ENCODE measurements at places on chromosomes 2 and 18.

GRCh38 chr2:218218268-218219185 is 1.5 kb downstream of the ARPC2 start:
- no peak for DNase-seq

DNA sequence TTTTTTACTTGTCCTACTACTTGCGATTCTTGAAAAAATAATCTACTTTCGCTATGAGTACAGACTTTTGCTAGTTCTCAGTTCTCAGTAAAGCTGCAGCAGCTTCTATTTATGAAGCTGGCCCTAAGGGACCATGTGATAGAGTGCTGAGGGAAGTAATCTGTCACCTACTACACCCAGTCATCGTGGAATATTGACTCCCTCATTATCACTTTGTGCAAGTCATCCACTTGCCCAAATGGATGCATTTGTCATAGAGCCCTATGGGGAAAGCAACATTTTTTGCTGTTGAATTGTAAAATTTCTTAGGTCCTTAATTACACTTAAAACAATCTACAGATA is 1919.8 kb downstream of the SUCLG1 start:
- no peak for DNase-seq

GRCh38 chr2:189599245-189599644 is 18.7 kb upstream of the SLC40A1 start:
- DNase-seq: no peak

GRCh38 chr2:30185178-30185577 is 38.4 kb downstream of the YPEL5 start:
- DNase-seq: peak; percentile 82

GRCh38 chr2:166373105-166373504 is 2.6 kb downstream of the SCN9A start:
- no peak for DNase-seq

DNA sequence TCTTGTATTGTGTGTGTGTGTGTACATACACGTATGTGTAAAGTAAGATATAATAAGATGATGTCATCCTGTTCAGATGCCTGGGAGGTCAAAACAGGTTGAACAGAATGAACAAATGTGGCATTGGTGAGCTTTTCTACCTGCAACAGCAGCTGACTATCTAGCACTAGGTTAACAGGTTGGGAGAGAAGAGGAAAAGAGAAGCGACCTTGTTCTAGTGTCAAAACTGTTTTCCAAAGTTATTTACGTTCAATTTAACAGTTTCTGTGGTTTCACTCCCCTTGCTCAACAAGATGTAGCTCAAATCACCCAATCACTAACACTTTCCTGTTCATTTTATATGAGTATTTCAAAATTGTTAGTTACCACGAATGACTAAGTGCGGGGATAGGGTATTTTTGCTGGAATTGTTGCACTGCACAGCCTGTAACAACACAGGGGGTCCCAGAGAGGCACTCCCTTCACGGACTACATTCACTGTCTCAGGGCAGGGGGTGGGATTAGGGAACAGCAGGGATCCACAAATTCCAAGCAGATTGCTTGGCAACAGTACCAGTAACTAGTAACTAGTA is 67.5 kb upstream of the DTNB start:
- peak; percentile 6 for DNase-seq

DNA sequence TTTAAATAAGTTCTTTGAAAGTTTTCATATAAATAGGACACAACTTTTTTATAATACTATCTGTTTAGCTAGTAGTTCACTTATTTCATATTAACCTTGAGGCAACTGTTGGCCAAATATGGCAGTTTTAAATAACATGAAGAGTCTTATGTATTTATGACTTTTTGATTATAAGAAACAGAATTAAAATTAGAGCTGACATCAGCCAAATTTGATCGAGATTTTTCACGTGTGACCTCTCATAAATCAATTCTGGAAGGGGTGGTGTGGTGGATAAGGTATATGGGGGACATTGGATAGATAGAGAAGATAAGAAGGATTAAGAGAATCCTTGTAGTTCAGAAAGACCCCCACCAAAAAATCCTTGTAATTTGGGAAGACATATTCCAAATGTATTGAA is 776.6 kb downstream of the LRRTM4 start:
- DNase-seq: no peak

GRCh38 chr2:122758967-122759366 is 1003.5 kb downstream of the TSN start:
- DNase-seq: no peak

DNA sequence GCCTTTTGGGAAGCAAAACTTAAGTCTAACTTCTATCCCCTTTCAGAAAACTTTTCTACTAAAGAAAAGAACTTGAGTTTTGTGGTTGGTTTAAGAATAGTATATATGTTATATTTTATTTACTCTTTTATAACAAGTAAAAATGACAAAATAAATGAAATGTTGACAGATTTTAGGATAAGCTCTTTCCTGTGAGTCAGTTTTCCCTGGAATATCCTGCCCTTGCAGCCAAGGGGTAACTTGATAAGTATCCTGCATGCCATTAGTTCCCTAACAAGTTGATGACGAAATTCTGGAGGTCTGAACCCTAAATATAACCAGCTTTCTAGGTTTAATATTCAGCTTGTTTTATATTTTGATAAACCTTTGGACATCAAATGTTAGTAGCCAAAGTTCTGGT is 7.3 kb upstream of the HTR2B start:
- peak; percentile 57 for DNase-seq

GRCh38 chr2:197054437-197054836 is 127.9 kb upstream of the PGAP1 start:
- peak; percentile 5 for DNase-seq

GRCh38 chr2:163849756-163850435 is 114.1 kb upstream of the FIGN start:
- no peak for DNase-seq

- DNase-seq: peak; percentile 89
Measured at GRCh38 chr2:137178951-137179377, 413.6 kb downstream of the THSD7B start.

DNA sequence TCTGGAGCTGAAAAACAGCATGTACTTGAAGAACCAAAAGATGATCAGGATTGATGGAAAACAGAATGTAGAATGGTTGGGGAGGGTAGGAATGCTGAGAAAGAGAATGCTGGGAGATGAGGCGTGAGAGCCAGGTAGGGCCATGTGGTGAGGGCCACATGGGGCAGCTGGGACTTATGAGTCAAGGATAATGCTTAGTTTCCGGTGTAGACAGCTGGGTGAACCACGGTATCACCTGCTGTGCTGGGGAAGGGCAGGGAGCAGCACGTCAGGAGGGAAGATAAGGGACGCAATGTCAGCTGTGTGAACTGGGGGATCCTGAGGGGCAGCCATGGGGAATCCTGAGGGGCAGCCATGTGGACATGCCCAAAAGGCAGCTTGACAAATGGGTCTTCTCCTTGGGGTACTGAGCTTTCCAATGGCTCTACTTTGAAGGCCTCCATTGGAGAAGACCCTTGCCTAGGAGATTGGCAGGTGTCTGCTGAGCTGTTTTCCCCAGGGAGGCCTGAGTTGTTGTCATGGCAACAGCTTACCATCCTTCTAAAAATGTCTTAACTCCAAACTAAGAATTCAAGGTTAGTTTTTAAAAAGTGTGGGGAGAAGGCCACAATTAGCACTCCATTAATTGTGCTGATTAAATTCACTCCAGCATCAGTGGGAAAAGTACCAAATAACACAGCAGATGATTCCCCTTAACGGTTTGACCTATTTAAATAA is 51.1 kb downstream of the MTHFD2 start:
- DNase-seq: no peak

- no peak for DNase-seq
Measured at GRCh38 chr2:132583666-132584360, 86.2 kb downstream of the LYPD1 start.

GRCh38 chr2:217975626-217976025 is 27.2 kb downstream of the TNS1 start:
- DNase-seq: no peak

DNA sequence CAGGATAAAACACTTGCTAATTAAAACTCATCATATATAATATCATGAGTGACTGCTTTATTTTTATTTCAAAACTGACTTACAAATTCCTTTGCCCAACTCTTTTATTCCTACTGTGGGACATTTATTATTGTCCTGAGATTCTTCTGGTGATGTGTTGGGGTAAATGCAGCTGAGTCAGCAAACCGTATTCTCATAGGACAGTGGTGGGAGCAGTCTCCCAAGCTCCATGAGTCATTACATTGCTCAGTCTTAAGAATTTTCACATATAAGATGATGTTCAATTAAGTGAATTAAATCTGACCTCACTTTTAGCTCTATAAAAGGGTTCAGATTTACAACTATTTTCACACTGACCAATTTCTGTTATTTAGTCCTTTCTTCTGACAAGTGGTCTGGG is 1530.7 kb downstream of the LRP1B start:
- DNase-seq: peak; percentile 93

GRCh38 chr18:77042583-77042982 is 90.0 kb downstream of the MBP start:
- no peak for DNase-seq

DNA sequence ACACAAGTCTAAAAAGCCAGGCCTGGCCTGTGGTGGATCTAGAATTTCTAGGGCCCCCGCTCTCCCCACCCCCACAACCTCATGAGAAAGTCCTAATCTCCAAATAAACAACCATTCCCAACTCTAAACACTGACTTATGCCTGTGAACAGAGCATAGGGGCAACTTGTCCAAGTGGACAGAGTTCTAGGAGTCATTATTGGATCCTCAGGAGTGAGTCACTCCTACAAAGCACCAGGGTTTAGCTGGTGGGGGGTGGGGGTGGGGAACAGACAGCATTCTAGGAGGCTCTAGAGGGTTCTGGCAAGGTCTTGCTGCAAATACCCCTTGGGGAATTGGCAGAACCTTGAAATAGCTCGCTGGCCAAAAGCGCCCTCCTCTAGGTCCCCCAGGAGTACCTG is 83.3 kb downstream of the ZCCHC2 start:
- peak; percentile 21 for DNase-seq

GRCh38 chr2:10369269-10370255 is 66.9 kb downstream of the HPCAL1 start:
- no peak for DNase-seq

- no peak for DNase-seq
Measured at GRCh38 chr2:150860301-150860700, 372.8 kb upstream of the RND3 start.
